Dermis blood vessel endothelial cell (primary cell): ENCODE measurements at places on chromosomes 16 and 17. TPM values are rescaled to one million over a fixed set of nuclear protein-coding genes. Genes with fewer than 3 reads are reported as not detected.

DNA sequence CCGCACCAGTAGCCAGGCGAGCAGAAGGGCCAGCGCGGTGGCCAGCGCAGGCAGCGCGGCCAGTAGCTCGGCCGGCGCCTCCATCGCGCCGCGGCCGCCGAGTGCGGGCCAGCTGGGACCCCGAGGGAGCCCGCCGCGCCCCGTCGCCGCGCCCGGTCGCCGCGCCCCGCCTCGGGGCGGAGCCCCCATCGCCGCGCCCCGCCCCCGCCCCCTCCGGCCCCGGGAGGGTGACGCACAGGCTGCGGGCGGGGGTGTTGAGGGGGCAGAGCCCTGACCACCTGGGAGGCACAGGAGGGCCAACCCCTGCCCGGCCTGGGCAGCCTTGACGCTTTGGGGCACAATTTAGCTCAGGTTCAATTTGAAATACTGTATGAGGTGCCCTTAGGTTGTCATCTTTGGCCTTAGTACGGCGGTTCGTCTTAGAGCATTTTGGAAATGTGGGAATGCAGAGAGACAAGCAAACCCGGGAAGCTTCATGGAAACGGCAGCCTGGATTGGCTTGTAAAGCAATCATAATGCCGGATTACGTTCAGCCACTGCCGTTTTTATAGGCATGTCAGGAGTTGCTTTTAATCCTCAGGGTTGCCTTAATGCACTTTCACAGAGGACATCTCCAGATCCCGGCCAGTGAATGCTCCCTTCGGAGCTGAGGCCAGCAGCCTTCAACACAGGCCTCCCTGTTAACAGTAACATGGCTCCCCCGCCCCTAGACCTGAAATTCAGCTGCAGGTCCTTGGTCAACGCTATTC lies at the start of gene MXRA7:
MXRA7 (minus strand) TSS at position 103 of the 749 bp plus-strand sequence; CDS start at position 84, 19 bp downstream.
- DNase-seq: peak; percentile 72

DNA sequence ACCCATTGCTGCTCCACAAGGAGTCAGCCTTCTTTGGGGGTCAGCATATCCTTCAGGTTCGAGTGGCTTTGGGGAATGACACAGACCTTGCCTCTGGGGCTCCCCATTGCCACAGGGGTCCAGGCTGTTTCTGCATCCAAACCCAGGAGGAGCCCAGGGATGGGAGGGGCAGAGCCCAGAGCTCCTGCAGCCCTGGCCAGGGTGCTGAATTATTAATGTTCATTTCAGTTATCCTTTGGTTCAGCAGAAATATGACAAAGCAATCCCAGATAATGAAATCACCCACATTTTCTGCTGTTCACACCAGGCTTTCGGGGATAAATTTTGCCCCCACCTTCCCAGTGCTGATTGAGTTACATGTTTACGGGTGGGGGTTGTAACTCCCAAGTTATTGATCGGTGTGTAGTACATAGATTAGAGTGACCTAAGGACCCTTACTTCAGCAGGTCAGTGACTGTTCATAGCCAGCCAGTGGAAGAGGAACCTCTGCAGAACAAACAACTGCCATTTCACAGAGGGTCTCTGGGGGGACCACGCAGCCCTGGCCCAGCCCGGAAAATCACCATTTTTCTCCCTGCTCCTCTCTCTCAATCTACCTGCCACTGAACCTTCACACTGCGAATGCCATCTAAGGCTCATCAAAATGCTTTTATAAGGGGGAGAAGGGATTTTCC lies 240.3 kb upstream of the N4BP1 start:
- no peak for DNase-seq

GRCh38 chr16:78134944-78135619 lies 35.6 kb downstream of the WWOX start:
- DNase-seq: no peak

DNA sequence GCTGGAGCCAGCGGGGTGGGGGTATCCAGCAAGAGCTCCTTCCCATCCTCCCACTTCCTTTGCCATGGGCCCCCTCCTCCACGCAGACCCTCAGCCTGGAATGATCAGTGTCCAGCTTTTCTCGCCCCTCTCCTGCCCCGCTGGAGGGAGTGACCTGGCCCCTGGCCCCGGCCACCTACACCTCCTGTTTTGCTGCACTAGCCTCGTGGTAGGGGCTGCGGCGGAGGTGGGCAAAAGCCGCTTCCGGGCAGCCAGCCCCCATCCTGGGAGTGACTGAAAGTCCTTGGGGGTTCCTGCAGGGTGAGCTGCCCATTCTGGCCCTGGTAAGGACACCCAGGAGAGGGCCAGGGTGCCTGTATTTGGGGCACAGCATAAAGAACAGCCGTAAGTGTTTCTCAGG lies 295.7 kb downstream of the SEC14L1 start:
- DNase-seq: no peak

- no peak for DNase-seq
Measured at GRCh38 chr17:5304636-5305035, 22.6 kb downstream of the RABEP1 start.

- no peak for DNase-seq
Measured at GRCh38 chr17:29615048-29615385, 7.7 kb downstream of the CORO6 start.

- no peak for DNase-seq
Measured at GRCh38 chr17:45222996-45223538, 1.4 kb downstream of the FMNL1 start.

- no peak for DNase-seq
Measured at GRCh38 chr17:80452173-80452915, 24.1 kb downstream of the NPTX1 start.

DNA sequence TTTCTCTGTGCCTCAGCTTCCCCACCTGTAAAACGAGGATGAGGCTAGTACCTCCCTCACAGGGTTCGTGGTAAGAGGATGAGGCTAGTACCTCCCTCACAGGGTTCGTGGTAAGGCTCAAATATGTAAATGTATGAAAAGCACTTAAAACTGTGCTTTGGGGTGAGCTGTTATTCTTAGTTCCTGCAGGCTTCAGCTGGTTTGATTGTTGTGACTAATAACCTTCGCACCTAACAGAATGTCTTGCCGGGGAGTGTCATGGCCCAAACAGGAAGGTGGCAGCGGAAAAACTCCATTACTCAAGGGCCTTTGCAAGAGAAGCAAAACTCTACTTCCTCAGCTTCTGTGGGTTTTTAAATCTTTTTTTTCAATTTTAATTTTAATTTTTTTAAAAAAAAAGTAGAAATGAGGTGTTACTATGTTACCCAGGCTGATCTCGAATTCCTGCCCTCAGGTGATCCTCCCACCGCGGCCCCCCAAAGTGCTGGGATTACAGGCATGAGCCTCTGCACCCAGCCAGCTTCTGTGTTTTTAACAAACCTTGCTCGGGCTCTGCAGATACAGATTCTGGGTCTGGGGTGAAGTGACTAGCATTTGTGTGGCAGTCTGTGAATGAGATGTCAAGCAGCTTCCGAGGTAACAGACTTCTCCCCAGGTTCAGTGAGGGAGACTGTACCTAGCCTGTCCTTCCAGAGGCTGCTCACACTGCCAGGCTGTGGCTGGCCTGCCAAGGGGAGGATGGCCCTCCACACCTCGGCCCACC lies 103.0 kb downstream of the RAB11FIP4 start:
- peak; percentile 22 for DNase-seq

- DNase-seq: peak; percentile 60
Measured at GRCh38 chr16:31458073-31458843, 1.0 kb upstream of the ARMC5 start.

DNA sequence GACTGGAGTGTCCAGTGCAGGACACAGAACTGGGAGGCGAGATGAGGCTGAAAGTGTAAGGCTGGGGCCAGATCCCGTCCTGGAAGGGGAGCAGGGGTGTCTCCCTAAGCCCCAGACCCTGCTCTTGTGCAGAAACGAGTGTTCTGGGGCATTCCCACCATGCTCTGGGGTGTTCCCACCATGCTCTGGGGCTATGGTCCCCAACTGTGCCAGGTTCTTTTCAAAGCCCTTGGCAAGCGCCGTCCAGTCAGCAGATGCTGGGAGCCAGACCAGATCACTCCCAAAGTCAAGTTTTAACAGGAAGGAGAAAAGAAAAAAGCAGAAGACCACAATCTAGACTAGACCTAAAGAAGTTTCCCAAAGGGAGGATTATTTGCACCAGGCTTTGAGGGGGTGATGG lies 2.5 kb downstream of the TAX1BP3 start:
- DNase-seq: no peak

DNA sequence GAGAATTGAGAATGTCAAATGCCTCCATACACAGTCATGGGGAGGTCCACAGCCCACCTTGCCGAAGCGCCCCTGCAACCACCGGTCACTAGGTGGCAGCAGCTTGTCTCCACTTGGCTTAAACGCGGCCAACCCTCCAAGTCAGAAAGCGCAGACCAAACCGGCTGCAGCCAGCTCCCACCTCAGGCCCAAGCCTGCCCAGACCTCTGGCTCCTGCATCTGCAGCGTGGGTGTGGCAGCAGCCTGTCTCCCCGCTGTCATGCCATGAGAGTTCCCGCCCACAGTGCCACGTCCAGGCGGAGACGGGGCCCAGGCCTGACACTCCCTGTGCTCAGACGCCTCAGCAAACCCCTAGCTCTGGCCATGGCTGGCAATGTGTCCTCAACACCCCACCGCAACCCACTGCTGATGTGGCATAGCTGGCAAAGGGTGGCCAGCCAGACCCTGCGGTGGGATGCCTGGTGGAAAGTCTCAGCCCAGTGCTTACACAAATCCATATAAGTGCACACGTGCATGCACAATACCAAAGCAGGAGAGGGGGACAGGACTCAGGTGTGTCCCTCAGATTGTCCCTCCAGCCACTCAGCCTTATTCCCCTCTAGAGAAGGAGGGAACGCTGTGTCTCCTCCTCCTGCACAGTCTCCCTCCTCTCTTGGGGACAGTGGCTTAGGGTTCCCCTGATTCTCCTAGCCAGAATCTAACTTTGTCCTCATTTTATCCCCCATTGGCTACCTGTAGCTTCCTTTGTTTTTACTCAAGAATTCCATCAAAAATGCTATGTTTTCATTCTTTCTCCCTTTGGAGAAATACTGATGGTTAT lies 10.9 kb downstream of the COPZ2 start:
- peak; percentile 92 for DNase-seq

GRCh38 chr17:57062865-57063264 lies 22.2 kb upstream of the AKAP1 start:
- DNase-seq: no peak

GRCh38 chr16:55275167-55275566 lies 48.8 kb upstream of the IRX6 start:
- no peak for DNase-seq

DNA sequence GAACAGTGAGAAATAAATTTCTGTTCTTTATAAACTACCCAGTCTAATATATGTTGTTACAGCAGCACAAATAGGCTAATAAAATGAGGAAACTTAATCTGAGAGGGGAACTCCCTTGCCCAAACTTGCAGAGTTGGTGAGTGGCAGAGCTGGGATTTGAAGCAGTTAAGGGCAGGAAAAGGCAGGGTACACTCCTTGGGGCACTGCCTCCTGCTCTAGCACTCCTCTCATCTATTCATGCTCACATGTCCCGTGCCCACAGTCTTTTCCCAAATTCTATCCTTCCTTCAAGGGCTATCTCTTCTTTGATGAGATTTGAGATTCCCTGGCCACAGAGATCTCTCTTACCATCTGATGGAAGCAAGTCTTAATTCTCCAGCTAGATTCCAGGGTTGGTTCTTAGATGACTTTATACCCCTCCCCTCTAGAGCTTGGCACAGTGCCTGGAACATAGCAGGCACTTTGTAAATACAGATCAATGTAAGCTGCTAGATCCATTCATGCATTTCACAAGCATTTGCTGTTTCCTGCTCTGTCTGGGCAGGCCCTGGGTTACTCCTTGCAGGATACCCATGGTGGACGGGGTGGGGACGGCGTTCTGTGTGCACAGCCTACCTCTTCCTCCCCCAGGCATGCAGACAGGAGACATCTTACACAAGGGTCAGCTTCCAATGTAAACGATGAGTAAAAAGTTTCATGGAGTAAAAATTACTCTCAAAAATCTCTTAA lies 39.2 kb upstream of the ABCC12 start:
- DNase-seq: peak; percentile 43

GRCh38 chr17:61594294-61594825 lies 3.3 kb upstream of the NACA2 start:
- no peak for DNase-seq

DNA sequence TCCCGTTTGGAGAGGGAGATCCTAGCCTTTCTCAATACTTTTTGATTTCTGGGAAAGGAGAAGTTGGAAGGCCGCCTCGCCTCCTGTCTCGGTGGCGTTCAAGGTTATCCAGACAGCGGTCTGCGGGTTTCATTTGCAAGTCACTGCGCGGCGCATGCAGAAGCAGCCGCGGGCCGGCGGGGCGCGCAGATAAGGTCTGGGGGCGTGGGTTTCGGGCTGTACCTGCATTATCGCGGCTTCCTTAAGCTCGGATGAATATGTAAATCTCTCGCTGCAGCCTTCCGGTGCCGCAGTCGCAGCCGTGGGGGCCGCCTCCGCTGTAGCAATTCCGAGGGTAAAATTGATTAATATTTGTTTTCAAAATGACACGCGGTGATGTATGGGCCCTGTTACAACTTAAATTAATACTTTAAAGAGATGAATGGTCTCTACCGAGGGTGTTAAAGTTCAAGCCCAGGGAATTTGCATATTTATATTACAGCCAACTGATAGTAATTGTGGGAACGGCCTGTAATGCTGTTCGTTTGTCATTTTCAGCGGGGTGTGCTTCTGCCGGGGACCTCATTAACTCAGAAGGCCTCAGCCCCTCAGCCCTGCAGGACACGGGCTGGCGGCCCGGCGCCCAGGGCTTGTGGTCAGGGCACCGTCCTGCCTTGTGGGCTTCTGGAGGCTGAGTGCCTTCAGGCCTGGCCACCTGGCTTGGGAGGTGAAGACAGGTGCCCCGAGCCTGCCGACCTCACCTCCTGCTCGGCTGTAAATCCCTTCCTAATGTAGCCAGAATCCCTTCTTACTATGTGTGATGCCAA lies 99.4 kb downstream of the CYLD start:
- no peak for DNase-seq

GRCh38 chr16:78770353-78771091 lies 671.1 kb downstream of the WWOX start:
- DNase-seq: no peak

GRCh38 chr17:82225368-82226029 lies 3.3 kb upstream of the SLC16A3 start:
- no peak for DNase-seq

DNA sequence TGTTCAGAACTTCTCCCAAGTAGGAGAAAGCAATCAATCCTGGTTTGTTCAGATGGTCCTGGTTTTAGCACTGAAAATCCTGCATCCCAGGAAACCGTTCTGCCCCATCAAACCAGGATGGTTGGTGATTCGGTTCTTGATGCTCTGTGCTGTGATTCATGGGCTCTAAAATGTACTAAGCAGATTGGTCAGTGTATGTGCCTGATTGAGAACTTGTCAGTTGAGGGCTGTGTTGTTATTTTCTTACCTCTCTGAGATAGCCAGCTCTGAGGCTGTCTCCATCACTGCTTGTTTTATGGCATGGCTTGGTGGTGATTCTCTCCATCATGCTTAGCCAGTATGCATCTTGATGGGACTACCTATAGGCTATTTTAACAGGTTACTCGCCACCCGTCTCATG lies 246.9 kb upstream of the RBFOX1 start:
- no peak for DNase-seq

- no peak for DNase-seq
Measured at GRCh38 chr17:77437017-77437416, 296.2 kb downstream of the SEC14L1 start.

IRX6 gene
- total RNA-seq: not detected in 2 replicates

TP53TG3E gene
- not detected in 2 replicates for total RNA-seq

HS3ST6 gene
- not detected in 2 replicates for total RNA-seq

SPATA22 gene
- total RNA-seq: under 0.01 and 0.23 TPM in 2 replicates

NPIPB9 gene
- total RNA-seq: 1.9 and 4.9 TPM in 2 replicates

ZFPM1 gene
- total RNA-seq: 1.4 and 1.6 TPM in 2 replicates

CRISPLD2 gene
- total RNA-seq: 0.42 and 1.0 TPM in 2 replicates

CCL7 gene
- total RNA-seq: 0.23 TPM in 1 of 2 replicates, not detected in the other

USP43 gene
- total RNA-seq: under 0.01 and 0.19 TPM in 2 replicates

DPEP1 gene
- 1.0 and 2.7 TPM in 2 replicates for total RNA-seq

ITGA3 gene
- total RNA-seq: 116 and 190 TPM in 2 replicates
